ENCODE measurements at places on chromosomes 2 and 18. TPM values are rescaled to one million over a fixed set of nuclear protein-coding genes. Genes with fewer than 3 reads are reported as not detected.

DNA sequence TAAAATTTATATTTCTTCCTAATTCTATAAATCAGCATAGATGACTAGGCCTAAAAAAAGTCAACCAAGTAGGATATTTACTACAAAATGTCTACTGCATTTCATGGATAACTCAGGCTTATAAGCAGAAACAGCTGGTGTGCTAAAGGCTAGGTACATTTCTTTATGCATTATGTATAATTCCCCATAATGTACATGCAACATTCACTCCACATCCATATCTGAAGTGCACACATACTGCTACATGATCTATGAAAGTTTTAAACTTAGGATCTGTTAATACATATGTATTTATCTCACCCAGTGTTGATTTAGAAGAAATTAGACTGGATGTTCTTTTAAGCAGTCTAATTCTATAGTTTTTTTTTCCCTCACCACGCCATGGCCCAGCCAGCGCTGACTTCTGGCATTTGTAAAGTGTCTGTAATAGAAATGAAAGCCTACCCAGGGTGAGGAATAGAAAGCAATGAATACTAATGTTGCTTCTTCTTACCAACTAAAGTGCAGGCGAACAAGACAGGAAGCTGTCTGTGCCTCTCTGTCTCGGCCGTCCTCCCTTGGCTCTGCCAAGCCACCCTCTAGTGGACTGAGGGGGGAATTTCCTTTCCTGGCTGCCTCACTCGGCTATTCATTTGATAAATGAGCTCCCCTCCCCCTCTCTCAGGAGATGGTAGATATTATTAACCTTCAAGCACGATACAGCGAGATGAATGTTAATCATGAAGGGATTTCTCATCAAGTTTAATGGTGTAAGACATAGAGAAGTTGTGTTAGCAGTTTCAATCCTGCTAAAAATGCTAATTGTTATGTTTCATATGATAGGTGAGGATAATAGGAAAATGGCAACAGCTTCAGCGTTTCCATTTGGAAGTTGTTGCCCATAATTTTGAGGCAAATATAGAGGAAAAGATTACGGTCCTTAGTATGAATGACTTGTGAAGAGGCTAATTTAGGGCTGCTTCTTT, 384.5 kb downstream of the MTX2 start:
- H3K4me3 ChIP-seq = no peak overlapping the region
- no peak overlapping the region for H3K27ac ChIP-seq
- H3K4me1 ChIP-seq = peaks cover 4% of the 10 kb centered on the region
- peaks cover 32% of the 10 kb centered on the region for H3K27me3 ChIP-seq

- no peaks in the 10 kb centered on the region for H3K36me3 ChIP-seq
- H3K4me1 ChIP-seq = no peaks in the 10 kb centered on the region
- no peak for DNase-seq
Observed at GRCh38 chr2:149653831-149654445, 66.4 kb upstream of the MMADHC start.

GRCh38 chr2:84631047-84631446, 114.7 kb downstream of the DNAH6 start:
- H3K36me3 ChIP-seq = no peaks in the 10 kb centered on the region
- H3K27me3 ChIP-seq = no peaks in the 10 kb centered on the region
- no peak for DNase-seq
- H3K27ac ChIP-seq = no peak overlapping the region

Gene CPLX4
- total RNA-seq = not detected

Gene SLC23A3
- total RNA-seq = 0.95 TPM
